ENCODE measurements at places on chromosomes 11 and 22. TPM values are rescaled to one million over a fixed set of nuclear protein-coding genes. Genes with fewer than 3 reads are reported as not detected.
A peak's percentile ranks its signal among the peaks of the same experiment; 100 is the strongest.

DNA sequence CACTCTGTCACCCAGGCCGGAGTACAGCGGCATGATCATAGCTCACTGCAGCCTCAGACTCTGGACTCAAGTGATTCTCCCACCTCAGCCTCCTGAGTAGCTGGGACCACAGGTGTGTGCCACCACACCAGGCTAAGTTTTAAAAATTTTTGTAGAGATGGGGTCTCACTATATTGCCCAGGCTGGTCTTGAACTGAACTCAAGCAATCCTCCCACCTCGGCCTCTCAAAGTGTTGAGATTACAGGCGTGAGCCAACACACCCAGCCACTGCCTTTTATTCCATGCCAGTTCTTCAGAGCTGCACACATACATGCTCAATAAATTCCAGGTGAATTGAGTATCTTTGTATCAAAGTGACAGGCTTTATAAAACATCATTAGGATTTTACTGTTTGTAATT, 2.4 kb upstream of the COPB1 start:
- H3K4me1 ChIP-seq = peaks cover 30% of the 10 kb centered on the region
- H3K27ac ChIP-seq = no peak overlapping the region
- peaks cover 57% of the 10 kb centered on the region for H3K36me3 ChIP-seq
- no peak for DNase-seq
- no peak overlapping the region for H3K4me3 ChIP-seq

- H3K27ac ChIP-seq = peak overlapping the region; percentile 21
- H3K36me3 ChIP-seq = no peaks in the 10 kb centered on the region
- no peak for DNase-seq
- no peaks in the 10 kb centered on the region for H3K27me3 ChIP-seq
- no peak overlapping the region for H3K4me3 ChIP-seq
- H3K4me1 ChIP-seq = peaks cover 10% of the 10 kb centered on the region
Measured at GRCh38 chr11:16891964-16892363, 122.2 kb downstream of the PLEKHA7 start.

DNA sequence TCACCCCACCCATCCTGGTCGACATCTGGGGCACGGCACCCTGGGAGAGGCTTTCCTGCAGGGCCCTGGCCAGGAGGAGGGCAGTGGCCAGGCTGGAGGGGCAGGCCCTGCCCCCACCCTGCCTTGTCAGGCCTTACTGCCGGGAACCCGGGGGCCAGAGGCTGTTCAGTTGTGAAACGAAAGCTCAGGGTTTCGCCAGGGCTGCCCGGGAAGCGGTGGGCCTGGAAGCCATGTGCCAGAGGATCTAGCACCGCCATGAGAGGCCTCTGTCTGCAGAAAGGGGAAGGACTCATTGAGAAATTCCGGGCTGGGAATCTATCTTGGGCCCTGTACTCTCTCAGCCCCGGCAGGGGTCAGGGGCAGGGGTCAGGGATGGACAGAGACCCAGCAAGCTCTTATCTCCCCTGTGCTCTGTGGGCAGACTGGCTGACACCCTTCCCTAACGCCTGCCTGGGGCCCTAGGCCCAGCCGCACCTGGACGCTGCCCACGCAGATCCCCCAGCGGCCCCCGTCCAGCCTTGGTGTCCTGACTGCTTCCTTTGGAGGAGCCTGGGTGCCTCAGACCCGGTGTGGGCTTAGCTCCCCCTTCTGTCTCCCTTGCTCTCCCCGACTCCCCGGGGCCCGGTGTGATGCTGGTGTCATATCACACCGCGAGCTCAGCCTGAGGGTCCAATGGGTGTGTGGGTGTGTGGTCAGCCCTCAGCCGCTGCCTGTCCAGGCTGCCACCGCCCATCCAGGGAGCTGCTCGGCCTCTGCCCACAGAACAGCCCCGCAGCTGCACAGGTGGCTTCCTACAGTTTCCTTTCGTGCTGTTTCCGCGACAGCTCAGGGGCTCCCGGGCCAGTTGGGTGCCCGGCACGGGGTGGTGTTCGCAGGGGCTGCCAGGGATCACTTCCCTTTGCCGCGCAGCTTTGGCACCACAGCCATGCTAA, 6.5 kb downstream of the PIM3 start:
- no peak for DNase-seq
- H3K27ac ChIP-seq = peak overlapping the region; percentile 95
- no peaks in the 10 kb centered on the region for H3K27me3 ChIP-seq
- H3K4me3 ChIP-seq = peak overlapping the region; percentile 6

DNA sequence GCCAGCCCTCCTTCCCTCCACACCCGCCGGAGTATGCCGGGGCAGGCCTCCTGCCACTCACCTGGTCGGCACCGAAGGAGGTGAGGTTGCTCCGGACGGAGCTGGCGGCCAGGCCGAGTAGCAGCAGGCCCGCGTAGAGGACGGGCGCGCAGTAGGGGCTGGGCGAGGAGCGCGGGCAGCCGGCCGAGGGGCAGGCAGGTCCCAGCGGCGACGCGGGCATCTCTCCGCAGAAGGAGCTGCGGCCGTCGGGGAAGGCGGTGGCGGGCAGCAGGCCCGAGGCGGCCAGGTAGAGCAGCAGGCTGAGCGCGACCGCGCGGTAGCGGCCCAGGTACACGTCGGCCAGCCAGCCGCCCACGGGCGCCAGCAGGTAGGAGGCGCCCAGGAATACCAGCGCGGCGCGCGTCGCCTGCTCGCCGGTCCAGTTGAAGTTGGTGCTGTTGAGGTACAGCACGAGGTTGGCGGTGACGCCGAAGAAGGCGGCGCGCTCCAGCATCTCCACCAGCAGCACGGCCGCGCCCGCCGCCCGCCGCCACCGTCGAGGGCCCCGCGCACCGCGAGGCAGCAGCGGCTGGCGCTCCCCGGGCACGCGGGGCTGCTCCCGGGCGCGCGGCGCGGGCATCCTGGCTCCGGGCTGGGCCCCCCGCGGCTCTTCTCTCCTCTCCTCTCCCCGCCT, 907 bp downstream of the SLC15A3 start:
- peak overlapping the region; percentile 22 for H3K4me3 ChIP-seq
- peaks cover 16% of the 10 kb centered on the region for H3K4me1 ChIP-seq

DNA sequence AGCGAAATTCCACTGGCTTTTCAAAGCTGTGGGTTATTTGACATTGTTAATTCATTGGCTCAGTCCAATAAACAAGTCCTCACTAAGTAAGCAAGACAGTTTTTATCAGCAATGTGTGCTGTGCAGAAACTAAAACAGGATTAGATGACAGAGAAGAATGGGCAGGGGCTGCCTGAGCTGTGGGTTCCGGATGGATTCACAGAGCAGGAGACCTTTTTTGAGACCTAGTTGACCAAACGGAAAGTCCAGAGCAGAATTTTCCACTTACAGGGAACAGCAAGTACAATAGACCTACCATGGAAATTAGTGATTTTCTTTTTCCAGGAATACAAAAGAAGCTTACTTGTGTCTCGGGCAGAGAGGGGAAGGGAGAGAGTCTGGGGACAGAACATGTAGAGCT, 5.2 kb upstream of the KDM4F start:
- H3K4me1 ChIP-seq = no peaks in the 10 kb centered on the region
- no peak for DNase-seq
- no peaks in the 10 kb centered on the region for H3K36me3 ChIP-seq
- H3K27ac ChIP-seq = no peak overlapping the region

DNA sequence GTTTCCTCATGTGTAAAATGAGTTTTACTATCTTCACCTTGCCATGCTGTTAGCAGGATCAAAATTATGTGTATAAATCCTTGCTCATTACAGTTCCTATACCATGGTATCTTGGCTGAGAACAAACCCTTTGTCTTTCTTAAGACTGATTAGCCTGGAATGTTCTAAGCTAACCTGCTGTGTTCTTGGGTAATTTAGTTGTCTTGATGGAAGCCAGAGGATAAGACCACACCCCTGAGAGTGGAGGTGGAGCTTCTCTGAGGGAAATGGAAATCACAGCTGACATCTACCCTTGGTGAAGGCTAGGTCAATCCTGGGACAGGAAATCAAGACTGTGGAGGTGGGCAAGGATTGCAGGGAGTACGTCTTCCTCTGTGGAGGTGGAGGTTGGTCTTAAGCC, 206.1 kb upstream of the ARHGAP20 start:
- no peaks in the 10 kb centered on the region for H3K27me3 ChIP-seq
- H3K4me1 ChIP-seq = peaks cover 16% of the 10 kb centered on the region
- DNase-seq = no peak

GRCh38 chr11:109728056-109728455, 306.1 kb downstream of the C11orf87 start:
- no peaks in the 10 kb centered on the region for H3K27me3 ChIP-seq
- H3K4me1 ChIP-seq = no peaks in the 10 kb centered on the region
- H3K4me3 ChIP-seq = no peak overlapping the region
- no peak overlapping the region for H3K27ac ChIP-seq
- DNase-seq = no peak

GRCh38 chr11:119172513-119172912, 4.0 kb downstream of the NLRX1 start:
- DNase-seq = no peak
- H3K4me3 ChIP-seq = no peak overlapping the region
- H3K4me1 ChIP-seq = peaks cover 22% of the 10 kb centered on the region
- H3K36me3 ChIP-seq = peaks cover 66% of the 10 kb centered on the region
- no peak overlapping the region for H3K27ac ChIP-seq
- no peaks in the 10 kb centered on the region for H3K27me3 ChIP-seq

DNA sequence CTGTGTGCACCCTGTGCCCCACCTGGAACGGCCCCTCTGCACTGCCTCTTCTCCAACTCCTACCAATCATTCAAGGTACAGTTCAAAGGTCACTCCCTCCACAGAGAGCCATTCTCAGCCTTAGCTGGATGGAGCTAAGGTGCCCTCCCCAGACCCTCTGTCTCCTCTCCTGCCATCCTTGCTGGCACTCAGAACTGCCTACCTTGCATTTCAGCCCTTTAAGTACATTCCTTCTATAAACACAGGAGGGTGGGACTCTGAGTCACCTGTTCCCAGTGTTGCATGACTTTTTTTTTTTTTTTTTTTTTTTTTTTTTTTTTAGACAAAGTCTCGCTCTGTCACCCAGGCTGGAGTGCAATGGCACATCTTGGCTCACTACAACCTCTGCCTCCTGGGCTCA, 8.6 kb downstream of the TTLL1 start:
- H3K4me1 ChIP-seq = peaks cover 5% of the 10 kb centered on the region
- no peak overlapping the region for H3K4me3 ChIP-seq
- no peaks in the 10 kb centered on the region for H3K27me3 ChIP-seq

DNA sequence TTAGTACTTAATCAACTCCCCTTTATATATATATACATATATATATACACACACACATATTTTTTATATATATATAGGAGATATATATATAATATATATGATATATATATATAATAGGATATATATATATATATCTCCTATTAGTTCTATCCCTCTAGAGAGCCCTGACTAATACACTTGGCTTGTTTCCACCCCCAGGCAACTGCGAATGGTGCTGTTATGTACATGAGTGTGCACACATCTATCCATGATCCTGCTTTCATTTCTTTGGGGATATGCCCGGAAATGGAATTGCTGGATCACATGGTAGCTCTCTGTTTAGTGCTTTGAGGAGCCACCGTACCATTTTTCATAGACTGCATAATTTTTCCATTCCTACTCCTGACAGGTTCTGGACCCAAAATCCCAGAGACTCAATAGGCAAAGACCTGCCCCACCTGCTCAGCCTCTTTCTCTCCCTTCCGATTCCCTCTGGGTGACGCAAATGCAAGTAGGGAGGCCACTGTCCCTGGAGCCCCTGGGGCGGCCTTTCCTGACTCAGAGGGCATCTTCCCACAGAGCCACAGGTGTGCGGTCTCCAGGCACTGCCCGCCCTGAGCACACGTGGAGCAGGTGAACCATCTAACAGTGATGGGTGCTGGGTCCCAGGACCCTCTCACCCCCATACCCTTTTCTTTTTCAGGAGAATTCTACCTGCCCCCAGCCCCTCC, 12.0 kb downstream of the FGF3 start:
- H3K4me3 ChIP-seq = no peak overlapping the region
- no peak overlapping the region for H3K27ac ChIP-seq
- no peaks in the 10 kb centered on the region for H3K27me3 ChIP-seq
- no peaks in the 10 kb centered on the region for H3K36me3 ChIP-seq
- no peaks in the 10 kb centered on the region for H3K4me1 ChIP-seq
- no peak for DNase-seq

DNA sequence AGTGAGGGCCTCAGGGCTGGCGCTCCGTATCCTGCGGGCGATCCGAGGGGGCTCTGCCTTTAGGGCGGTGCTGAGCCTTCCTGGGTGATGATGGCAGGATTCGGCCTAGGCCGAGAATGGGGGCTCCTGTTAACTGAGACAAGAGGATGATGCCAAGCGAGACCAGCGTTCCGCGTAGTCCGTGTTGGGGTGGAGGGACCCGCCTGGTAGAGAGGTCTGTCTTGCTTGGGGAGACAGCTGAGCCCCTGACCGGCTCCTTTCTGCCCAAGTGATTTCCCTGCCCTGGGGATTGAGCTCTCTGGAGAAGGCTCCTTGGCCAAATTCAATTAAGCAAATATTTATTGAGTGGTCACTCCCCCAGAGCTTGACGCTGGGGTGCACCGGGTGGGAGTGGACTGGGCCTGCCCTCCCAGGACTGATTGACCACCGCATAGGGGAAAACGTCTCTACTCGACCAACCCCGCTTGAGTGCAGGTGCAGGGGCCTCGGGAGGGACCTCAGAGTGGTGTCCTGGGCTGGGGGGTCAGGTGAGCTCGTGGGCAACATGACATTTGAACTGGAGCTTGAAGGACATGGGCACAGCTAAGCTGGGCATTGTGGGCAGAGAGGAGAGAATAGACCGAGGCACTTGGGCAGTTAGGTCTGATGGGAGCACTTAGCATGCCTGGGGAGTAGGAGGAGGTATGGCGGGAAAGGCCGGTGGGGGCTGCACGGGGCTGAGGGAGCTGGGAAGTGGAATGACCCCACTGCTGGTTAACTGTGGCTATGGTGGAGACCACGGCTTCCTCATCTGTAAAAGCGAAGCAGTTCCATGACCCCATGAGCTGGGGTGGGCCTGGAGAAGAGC, 1.1 kb downstream of the GNAZ start:
- no peak for DNase-seq
- peaks cover 51% of the 10 kb centered on the region for H3K27me3 ChIP-seq
- H3K27ac ChIP-seq = peak overlapping the region; percentile 62
- H3K4me3 ChIP-seq = peak overlapping the region; percentile 63
- no peaks in the 10 kb centered on the region for H3K36me3 ChIP-seq
- H3K4me1 ChIP-seq = peaks cover 11% of the 10 kb centered on the region

- no peak for DNase-seq
- H3K4me1 ChIP-seq = peaks cover 26% of the 10 kb centered on the region
- H3K27ac ChIP-seq = no peak overlapping the region
- H3K27me3 ChIP-seq = no peaks in the 10 kb centered on the region
Measured at GRCh38 chr11:117011541-117011898, 86.7 kb downstream of the SIK3 start.

- no peak overlapping the region for H3K27ac ChIP-seq
- H3K4me3 ChIP-seq = no peak overlapping the region
- no peaks in the 10 kb centered on the region for H3K36me3 ChIP-seq
- no peaks in the 10 kb centered on the region for H3K27me3 ChIP-seq
- peaks cover 18% of the 10 kb centered on the region for H3K4me1 ChIP-seq
- no peak for DNase-seq
Measured at GRCh38 chr22:39717099-39717498, 146.5 kb downstream of the CACNA1I start.

UBQLNL gene
- total RNA-seq = not detected

BTBD18 gene
- not detected for total RNA-seq

APOBEC3A gene
- total RNA-seq = 0.91 TPM

MB gene
- total RNA-seq = 5.4 TPM

KCNQ1 gene
- 3.1 TPM for total RNA-seq

MS4A3 gene
- total RNA-seq = not detected

TRIM49 gene
- not detected for total RNA-seq

Data from esophagus squamous epithelium (tissue), 5 donors.